ENCODE measurements at places on chromosomes 1 and 21. TPM values are rescaled to one million over a fixed set of nuclear protein-coding genes. Genes with fewer than 3 reads are reported as not detected.

LAD1 gene
- total RNA-seq, result not detected

NEGR1 gene
- total RNA-seq, result 5.5 TPM

CDC20 gene
- 121 TPM for total RNA-seq

ZNF695 gene
- 1.8 TPM for total RNA-seq

TPRG1L gene
- 18.4 TPM for total RNA-seq

FCAMR gene
- not detected for total RNA-seq

NBPF6 gene
- total RNA-seq, result not detected

INAVA gene
- total RNA-seq, result not detected

FAM163A gene
- total RNA-seq, result not detected

LCE3D gene
- not detected for total RNA-seq

STIL gene
- total RNA-seq, result 9.6 TPM

DNASE2B gene
- total RNA-seq, result not detected

APCS gene
- not detected for total RNA-seq

MARCKSL1 gene
- total RNA-seq, result 1.6 TPM

CLDN17 gene
- not detected for total RNA-seq

CA6 gene
- not detected for total RNA-seq

RHD gene
- under 0.01 TPM for total RNA-seq

TRPM2 gene
- total RNA-seq, result not detected

NR0B2 gene
- total RNA-seq, result not detected

PERM1 gene
- total RNA-seq, result not detected

KRTAP12-2 gene
- not detected for total RNA-seq

CSRP1 gene
- total RNA-seq, result 117 TPM

C1orf210 gene
- total RNA-seq, result not detected

RAP1GAP gene
- not detected for total RNA-seq

PTPRU gene
- 20.1 TPM for total RNA-seq

KPRP gene
- total RNA-seq, result not detected

SLC5A9 gene
- not detected for total RNA-seq

PTPRF gene
- total RNA-seq, result 30.7 TPM

LMX1A gene
- under 0.01 TPM for total RNA-seq

PPIAL4G gene
- total RNA-seq, result not detected

ERG gene
- total RNA-seq, result under 0.01 TPM

DOCK7 gene
- total RNA-seq, result 108 TPM

ATAD3A gene
- total RNA-seq, result 57.3 TPM

PROX1 gene
- 0.37 TPM for total RNA-seq

FNDC10 gene
- 3.1 TPM for total RNA-seq

IGSF9 gene
- total RNA-seq, result not detected

FMN2 gene
- total RNA-seq, result 15.4 TPM

OR10J1 gene
- not detected for total RNA-seq

PPM1J gene
- 1.1 TPM for total RNA-seq

TESK2 gene
- 1.2 TPM for total RNA-seq

A3GALT2 gene
- total RNA-seq, result not detected

CDA gene
- total RNA-seq, result 2.0 TPM

CD1D gene
- 0.39 TPM for total RNA-seq
